Adrenal gland (tissue), 19 donors: ENCODE measurements at places on chromosomes 2 and 18.

DNA sequence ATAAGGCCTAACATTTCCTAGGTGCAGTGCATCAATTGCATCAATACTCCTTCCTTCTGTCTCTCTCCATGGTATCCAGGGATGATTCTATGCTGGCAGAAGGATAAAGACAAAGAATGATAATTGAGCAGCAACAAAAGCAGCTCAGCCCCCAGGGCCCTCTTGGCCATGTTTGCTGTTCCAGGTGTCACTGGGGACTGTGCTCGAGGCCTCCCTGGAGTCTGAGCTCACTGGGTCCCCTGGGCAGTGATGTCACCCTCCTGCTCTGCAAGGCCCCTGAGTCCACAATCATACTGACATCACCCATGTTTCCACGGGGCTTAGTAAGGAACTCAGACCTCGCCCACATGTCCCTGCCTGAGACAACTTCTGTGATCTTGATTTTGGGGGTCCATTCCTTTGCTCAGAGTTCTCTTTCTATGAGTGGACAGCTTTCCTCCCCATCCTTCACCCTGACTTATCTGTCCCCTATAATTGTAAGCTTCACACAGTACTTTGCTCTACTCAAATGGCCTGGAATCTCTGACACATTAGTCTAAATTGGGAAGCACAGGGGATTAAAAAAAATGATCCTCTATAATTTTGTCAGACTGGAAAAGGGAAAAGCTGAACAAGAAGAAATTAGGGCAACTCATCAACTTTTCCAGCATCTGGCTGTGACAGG lies 15.8 kb upstream of the EXOC6B start:
- DNase-seq, result no peak

- no peak for DNase-seq
Observed at GRCh38 chr2:168819050-168819715, 16.7 kb downstream of the NOSTRIN start.

- DNase-seq, result no peak
Observed at GRCh38 chr2:191176305-191176704, 25.5 kb upstream of the STAT4 start.

GRCh38 chr2:233761040-233761769 lies 1.1 kb downstream of the UGT1A1 start:
- DNase-seq, result no peak

DNA sequence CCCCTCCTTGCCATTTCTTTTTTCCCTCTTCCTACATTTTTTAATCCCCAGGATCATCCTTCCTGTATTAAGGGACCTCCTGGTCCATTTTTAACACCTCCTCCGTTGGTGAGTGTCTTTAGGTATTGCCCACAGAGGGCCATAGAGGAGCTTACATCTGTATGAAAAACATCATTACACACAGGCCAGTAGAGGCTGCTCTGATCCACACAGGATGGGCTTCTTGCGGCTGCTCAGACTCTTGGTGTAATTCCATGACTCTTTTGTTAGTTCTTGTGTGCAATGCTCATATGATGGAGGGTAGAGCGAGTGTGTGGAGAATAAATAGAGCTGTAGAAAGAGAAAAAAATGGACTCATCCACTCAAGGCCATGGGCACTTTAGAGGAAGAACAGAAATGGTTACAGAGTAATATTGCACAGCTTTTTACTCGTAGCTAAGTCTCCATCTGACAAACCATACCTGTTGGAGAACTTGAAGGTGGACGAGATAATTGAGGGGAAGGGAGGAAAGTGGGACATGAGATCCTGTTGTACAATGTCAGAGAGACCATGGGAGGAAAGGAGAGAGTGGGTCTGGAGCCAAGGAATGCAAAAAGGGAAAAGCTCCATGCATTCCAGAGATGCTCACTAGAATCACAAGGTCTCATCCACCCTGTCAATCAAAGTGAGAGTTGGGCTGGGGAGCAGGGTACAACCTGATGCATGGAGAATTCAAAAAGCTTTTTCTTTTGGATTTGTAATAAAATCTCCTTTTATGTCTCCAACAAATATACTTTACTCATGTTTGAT lies 129.7 kb upstream of the TNP1 start:
- no peak for DNase-seq

- DNase-seq, result no peak
Observed at GRCh38 chr2:115554153-115554552, 1111.7 kb downstream of the DPP10 start.

GRCh38 chr2:233053928-233054784 lies 6.0 kb upstream of the INPP5D start:
- DNase-seq, result peak; percentile 76

DNA sequence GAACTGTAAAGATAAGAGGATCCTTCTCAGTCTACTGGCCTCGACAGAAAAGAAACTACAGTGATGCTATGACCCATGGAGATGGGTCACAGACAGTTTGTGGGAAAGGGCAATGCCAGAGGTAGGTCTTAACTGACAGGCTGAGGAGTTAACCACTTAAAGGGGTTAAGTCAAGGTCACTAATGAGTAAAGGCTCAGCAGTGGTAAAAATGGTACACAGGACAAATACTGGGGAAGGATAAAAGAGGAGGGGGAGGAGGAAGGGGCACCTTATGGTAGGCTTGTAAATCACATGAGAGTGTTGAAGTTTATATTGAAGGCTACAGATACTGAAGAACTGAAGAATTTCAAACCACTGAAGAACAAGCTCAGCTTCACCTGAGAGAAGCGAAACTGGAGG lies 9.9 kb downstream of the IER3IP1 start:
- no peak for DNase-seq

DNA sequence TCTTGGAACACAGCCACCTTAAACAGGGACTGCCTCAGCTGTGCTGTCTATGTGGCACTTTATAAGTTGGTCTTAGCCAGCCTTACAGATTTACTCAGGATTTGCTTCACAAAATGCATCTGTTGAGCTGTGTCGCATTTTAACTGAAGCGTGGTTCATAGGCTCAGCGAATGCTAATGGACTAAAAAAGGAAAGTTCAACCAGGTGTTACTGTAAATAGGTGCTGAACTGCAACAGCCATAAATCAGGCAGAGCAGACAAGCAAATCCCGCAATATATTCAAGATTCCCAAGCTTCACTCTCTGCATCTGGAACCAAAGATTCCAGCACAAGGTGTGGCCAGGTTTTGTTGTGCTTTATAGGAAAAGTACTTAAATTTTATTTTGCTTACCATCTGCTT lies 130.0 kb downstream of the EPHA4 start:
- DNase-seq, result no peak

- no peak for DNase-seq
Observed at GRCh38 chr18:50310080-50310479, 22.6 kb upstream of the CXXC1 start.

GRCh38 chr18:47251289-47252120 lies at the start of gene SKOR2:
TSS of gene SKOR2 (minus strand) at chr18:47251660. CDS start at chr18:47249183, 2,477 bp downstream.
- DNase-seq, result no peak
